Cerebellar cortex (tissue), 1 donor: ENCODE measurements at places on chromosomes 12 and 14.

GRCh38 chr14:24483604-24484252 lies 24.3 kb downstream of the CMA1 start:
- no peak for DNase-seq

DNA sequence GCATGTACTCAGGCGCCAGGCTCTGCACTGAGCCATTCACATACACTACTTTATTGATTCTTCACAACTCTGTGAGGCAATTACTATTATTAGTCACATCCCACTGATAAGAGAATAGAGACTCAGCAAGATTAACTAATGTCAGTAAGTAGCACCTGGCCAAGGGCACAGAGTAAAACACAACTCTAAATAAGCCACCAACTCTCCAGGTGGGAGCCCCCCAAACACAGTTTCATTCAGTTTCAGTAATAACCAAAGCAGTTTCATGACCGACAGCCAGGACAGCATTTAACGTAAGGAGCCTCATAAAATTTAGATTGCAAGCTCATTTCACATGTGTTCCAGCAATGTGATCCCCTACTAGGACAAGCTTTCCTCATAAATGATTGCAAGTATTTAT lies 323.1 kb upstream of the CCDC196 start:
- DNase-seq: no peak

- no peak for DNase-seq
Measured at GRCh38 chr14:39229222-39229543, 4.5 kb upstream of the MIA2 start.

GRCh38 chr12:5612556-5613410 lies 180.9 kb downstream of the NTF3 start:
- DNase-seq: no peak

DNA sequence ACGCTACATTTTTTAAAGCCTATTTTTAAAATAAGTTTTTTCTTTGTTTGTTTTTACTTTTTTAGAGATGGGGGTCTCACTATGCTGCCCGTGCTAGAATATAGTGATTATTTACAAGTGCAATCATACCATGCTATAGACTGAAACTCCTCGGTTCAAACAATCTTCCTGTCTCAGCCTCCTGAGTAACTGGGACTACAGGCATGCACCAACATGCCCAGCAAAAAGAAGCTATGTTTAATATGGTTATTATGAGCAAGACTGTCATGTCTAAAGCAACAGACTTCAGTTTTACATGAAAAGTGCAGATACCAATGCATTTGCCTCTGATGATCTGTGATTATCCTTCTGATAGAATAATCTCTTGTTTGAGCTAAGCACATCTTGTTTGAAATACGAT lies 45.6 kb upstream of the SGPP1 start:
- DNase-seq: no peak

GRCh38 chr12:131055596-131056233 lies 102.0 kb downstream of the ADGRD1 start:
- DNase-seq: no peak

DNA sequence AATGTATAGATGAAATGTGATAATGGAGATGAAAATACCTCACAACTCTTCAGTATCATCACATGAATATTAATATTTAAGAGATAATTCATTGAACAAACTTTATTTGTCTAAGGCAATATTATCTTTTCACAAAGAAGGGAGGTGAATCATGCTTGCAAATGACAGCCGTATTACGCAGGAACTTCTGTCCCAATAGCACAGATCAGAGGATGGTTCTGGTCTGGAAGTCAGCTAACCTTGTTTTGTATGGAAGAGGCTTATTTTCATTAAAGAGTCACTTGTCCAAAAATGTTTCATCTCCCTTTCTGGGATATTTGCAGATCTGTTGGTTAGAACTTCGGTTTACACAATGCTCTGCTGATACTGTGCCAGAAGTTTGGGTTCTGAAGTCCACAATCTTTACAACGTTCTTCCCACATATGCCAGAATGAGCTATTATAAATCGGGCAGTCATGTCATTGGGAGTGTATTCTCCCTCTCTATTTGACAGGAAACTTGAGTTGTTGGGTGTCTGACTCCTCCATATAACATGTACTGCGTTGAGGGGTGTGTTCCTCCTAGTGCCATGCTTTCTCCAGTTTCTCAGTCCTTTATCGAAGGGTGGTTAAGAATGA lies 29.8 kb downstream of the YY1 start:
- DNase-seq: no peak

DNA sequence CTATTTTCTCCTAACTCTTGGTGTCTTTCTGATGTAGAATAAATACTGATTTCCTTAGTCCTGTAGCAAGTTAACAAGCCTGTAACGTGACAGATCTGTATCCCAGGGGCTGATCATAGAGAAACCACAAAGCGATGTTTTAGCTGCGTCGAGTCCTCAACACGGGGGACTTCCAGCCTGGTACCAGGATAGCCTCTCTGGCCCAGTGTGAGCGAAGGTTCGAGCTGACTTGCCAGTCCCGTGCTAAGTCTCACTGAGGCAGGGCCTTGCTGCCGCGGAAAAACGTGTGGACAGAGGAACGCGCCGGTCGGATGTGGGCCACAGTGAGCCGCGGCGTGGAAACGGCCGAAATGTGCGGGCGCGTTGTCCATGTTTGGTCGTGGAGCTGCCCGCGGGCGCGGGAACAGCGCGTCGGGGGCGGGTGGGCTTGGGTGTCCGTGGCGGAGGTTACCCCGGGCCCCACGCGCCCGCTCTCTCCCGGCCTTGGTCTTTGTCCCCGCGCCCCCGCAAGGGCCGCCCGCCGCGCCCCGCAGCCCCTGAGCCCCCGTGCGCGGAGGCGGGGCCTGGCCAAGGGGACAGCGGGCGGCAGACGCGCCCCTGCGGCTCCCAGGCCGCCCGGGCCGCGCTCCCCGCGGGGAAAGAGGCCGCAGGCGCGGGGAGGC lies 531 bp upstream of the EML1 start:
- peak; percentile 42 for DNase-seq

- DNase-seq: peak; percentile 74
Measured at GRCh38 chr14:90577661-90578282, 180.9 kb downstream of the CALM1 start.

GRCh38 chr14:61462566-61463193 lies 141.3 kb downstream of the PRKCH start:
- DNase-seq: no peak

DNA sequence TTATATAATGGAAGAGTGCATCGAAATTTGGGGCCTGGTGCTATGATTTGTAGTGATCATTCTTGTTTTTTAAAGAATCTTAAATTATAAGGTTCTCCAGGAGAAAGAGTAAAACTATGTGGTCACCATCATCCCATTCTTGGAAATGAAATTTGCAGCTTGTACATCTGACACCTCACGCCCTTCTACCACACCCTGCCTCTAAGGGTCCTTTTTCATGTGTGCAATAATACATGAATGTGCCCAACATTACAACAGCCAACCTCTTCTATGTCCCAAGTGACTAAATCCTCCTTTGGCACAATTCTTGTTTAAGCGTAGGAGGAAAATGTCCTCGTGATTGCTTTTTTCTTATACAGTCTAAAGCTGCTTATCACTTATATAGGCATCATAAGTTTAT lies 636.5 kb upstream of the NOVA1 start:
- DNase-seq: no peak

- no peak for DNase-seq
Measured at GRCh38 chr12:102917026-102917787, at the start of gene PAH. Gene PAH, minus strand, starts transcription at chr12:102917244. Its CDS starts 114 bp downstream, at chr12:102917130.

DNA sequence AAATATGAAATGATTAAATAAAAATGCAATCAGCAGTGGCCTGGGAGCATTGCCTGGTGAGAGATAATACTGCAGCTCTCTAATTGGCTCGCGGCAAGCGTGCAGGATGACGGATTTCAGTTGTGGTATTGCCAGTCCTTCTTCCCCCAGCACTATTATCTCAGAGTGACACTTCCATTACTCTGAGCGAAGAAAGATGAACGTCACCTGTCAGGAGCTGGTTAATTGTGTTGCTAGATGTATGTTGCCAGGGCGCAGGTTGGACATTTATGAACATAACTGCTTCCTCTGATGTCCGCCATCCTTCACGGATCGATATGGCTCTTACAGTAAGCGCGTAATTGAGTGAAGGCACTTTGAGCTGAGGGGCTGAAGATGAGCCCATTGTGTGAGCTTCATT lies 374.9 kb downstream of the PDZRN4 start:
- no peak for DNase-seq

GRCh38 chr12:110742096-110742717 lies 484 bp downstream of the PPP1CC start:
- no peak for DNase-seq

DNA sequence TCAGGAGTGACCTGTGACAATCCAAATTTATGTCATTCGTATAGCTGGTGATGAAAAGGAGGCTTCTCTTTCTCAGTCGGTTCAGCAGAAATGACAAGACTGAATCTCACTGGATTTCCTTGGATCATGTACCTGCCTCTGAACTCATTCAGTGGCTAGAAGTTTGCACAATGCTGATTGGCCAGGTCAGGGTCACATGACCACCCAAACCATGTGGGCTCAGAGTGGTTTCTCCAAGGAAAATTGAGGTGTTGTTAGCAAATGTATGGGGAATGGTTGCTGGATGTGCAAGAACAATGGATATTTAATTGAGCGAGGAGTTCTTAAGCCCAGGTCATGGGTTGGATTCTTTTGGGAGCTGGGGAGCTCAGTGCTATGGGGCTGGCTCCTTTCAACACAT lies 227.5 kb downstream of the AACS start:
- no peak for DNase-seq
